ENCODE measurements at places on chromosomes 2 and 18.

DNA sequence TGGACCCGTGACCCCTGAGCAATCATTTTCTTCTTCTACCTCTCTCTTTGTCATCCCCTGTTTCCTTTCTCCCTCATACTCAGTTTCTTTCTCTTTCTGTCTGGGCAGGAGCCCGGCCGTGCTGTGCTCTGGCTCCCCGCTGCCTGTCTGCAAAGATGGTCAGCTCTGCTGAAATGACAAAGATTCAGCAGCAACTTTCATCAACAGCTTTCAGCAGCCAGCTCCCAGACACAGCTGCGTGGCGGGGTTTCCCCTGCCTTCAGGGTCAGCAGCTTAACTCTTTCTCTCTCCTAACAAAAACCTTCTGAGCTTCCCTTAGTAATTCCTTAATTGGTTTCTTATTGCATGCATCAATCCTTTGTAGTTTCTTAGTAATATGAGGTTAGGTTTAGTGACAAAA is 1234.4 kb downstream of the CNTNAP5 start:
- H3K36me3 ChIP-seq = no peaks in the 10 kb centered on the region
- DNase-seq = no peak
- H3K27ac ChIP-seq = no peak overlapping the region
- H3K27me3 ChIP-seq = no peaks in the 10 kb centered on the region
- H3K4me3 ChIP-seq = no peak overlapping the region

DNA sequence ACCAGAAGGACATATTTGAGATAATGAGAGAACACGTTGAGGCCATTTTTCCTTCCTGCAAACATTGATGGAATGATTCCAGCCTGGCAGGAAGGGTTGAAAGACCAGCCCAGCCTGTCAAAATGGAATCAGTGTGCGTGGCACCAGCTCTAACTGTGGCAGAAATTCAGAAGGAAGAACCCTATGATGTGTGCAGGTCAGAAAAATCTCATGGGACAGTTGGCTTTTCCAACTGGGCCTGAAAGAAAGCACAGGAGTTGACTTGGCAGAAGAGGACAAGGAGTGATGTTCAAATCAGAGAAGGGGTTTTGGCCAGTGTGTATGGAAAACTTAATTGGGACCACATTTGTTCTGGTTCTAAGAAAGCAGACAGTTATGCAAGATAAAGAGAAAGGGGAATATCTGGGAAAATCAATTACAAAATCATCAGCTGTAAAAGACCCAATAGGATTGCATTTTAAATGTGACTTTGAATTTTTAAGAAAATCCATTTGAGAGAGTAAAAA is 192.8 kb upstream of the PID1 start:
- no peaks in the 10 kb centered on the region for H3K27me3 ChIP-seq
- H3K4me1 ChIP-seq = no peaks in the 10 kb centered on the region
- H3K36me3 ChIP-seq = no peaks in the 10 kb centered on the region
- DNase-seq = no peak
- H3K27ac ChIP-seq = no peak overlapping the region

DNA sequence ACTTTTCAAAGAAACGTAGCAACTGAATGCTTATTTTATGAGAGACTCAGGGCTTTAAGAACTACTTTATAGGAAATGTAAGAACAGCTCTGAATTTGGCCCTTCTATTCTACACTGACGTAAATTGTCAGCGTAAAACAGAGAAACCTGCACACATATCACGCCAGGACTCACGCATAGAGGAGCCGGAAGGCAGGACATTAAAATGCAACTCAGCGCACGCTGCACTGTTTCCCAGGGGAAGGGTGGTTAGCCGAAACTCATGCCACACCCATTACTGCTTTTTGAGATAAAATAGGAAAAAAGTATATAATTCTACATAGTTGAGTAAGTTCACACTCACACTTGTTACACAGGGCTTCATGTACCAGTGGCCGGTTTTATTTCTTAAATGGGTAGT is 7.4 kb downstream of the TUBB6 start:
- no peaks in the 10 kb centered on the region for H3K36me3 ChIP-seq
- no peak for DNase-seq
- peaks cover 3% of the 10 kb centered on the region for H3K4me1 ChIP-seq
- H3K27ac ChIP-seq = no peak overlapping the region
- no peaks in the 10 kb centered on the region for H3K27me3 ChIP-seq
- no peak overlapping the region for H3K4me3 ChIP-seq

- peaks cover 47% of the 10 kb centered on the region for H3K27me3 ChIP-seq
- H3K4me3 ChIP-seq = no peak overlapping the region
- H3K4me1 ChIP-seq = no peaks in the 10 kb centered on the region
- no peak for DNase-seq
Observed at GRCh38 chr2:236156095-236156859, 11.9 kb downstream of the GBX2 start.

DNA sequence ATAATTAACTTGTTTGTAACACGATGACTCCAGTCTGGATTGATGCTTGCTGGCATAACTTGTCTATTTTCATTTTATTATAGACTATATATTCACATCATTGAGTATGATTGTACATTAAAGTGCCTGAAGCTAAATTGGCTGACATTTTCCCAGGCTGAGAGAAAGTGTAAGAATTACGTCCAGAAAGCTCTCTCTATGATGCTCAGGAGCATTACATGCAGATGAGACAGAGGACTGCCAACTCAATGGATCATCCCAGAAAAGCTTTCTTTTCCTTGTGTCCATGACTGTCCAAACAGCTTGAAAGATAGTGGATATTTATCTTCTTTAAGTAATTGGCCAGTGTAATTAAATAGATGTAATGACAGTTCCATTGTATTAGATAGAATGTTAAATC is 1372.2 kb upstream of the TMEFF2 start:
- no peak for DNase-seq
- no peaks in the 10 kb centered on the region for H3K36me3 ChIP-seq
- H3K27ac ChIP-seq = no peak overlapping the region
- no peak overlapping the region for H3K4me3 ChIP-seq

Data from T-helper 17 cell (primary cell).